ENCODE measurements at places on chromosomes 11 and 22.
A peak's percentile ranks its signal among the peaks of the same experiment; 100 is the strongest.

DNA sequence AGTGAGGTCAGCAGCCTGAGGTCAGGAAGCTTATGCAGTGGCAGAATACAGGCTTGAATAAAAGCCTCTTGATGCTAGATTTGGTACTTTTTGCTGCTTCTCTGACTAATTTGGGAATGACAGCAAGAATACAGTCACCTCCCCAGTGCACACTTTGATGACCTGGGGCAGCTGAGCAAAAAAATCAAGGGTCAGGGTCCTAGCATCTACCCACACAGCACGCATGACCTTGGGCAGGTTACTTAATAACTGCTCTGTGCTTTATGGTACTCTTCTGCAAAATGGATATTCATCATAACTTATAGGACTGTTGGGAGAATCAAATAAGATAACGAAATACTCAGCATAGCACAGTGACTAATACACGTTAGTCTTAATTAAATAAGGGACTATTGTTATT, 344.1 kb upstream of the SYN3 start:
- DNase-seq = no peak

DNA sequence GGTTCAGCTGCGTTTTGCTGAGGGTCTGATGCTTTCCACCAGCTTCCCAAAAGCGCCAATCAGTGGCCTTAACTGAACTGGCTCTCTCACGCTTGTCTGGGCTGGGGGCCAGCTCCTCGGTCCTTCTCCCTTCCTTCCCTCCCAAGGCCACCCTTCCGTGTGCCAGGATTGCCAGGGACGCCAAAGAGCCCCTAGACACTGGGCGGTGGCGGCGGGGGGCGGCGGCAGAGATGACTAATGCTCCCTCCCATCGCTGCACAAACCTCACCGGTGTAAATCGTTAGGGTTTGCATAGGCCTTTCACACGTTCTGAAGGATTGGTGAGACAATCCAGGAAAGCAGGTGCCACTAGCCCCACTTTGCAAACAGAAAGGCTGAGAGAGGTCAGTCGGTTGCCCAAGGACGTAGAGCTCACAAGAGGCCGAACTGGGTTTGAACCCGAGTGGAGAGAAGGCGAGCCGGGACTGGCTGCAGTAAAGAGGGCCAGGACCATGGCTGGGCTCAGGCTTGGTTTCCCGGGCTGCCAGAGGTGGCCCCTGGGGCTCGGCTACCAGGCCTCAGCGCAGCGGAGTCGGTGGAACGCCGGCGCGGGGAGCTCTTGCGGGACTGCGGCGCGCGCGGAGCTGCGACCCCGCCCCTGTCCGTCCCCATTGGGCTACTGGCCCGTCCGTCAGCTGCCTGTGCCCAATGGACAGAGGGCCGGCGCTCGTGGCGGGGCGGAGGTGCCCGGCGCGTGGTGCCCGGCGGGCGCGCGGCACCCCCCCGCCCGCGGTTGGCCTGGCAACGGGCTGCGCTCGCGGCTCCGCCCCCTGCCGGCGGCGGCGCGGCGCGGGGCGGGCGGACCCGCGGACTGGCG, 589 bp upstream of the GNAZ start:
- DNase-seq = peak; percentile 92

- DNase-seq = no peak
Observed at GRCh38 chr11:123230346-123230745, 35.3 kb upstream of the CLMP start.

DNA sequence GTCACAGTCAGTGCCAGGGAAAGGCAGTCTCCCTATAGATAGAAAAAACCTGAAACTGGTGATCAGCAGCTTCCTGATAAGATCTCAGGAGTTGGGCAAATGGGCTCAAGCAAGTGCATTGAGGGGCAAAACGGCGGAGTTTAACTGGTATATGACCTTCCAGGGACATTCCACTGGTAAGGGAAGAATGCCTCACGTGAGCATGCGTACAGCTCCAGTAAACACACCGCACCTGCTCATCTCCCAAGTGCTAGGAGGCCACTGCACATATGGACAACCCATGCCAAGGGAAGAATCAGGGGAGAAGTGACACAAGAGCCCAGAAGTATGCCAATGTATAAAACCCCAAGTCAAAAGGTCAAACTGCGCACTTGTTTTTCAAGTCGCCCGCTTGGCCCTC, 11.6 kb downstream of the HEPHL1 start:
- DNase-seq = no peak

- DNase-seq = no peak
Observed at GRCh38 chr11:2929950-2930703, 907 bp upstream of the PHLDA2 start.

DNA sequence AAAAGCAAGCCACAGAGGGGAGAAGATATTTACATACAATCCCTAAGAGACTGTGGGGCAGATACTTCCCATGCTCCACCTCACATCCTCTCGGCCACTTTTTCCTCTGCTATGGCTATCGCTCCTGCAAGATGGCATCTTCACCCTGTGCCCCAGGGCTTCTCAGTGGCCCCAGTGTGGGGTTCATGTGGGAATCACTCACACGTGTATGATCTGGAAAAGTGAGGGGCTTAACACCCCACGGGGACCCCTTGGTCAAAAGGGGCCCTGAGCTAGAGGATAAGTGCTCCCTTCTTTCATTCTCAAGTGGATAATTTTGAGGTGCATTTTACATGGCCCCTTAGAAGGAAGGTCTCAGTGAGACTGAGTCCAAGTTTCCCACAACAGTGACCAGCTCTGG, 28.7 kb downstream of the C11orf58 start:
- no peak for DNase-seq

- no peak for DNase-seq
Observed at GRCh38 chr11:105371311-105371710, 231.7 kb upstream of the CARD18 start.

GRCh38 chr22:35397095-35397904, 2.6 kb upstream of the MCM5 start:
- DNase-seq = no peak
